ENCODE measurements at places on chromosomes 11 and 22.

GRCh38 chr22:46023558-46023981 is 46.6 kb upstream of the WNT7B start:
- DNase-seq, result no peak

DNA sequence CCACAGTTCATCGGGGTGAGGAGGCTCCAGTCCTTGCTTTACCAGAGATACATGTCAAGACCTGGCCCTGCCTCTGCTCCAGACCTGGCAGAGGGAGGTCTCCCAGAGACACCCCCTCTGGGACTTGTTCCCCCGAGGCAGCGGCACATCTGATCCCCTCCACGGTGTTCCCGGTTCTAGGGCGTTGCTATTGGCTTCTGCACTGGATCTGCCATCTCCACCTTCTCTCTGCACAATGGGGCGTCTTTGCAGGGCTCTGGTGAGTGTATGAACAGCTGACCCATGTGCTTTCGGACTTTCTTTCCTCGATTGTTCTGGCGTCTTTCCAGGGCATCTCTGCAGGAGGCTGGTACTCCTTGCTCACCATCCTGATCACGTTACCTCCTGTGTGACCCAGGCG is 930.4 kb downstream of the TBC1D22A start:
- no peak for DNase-seq

DNA sequence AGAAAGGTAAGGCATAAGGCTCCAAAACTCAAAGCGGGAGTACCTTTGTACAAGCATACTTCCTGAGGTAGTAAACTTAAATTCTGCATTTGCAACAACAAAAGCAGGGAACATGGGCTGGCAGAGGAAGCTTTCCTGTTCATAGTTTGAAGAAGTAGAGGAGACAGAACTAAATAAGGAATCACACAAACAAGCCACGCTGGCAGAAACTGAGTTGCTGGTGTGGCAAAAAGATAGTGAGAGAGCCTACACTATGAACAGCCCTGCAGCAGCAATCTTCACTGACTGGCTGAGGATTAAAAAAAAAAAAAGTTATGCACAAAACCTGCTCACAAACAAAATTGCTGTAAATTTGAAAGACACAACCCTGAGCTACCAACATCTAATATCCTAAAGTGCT is 46.5 kb downstream of the FCHSD2 start:
- DNase-seq, result no peak

DNA sequence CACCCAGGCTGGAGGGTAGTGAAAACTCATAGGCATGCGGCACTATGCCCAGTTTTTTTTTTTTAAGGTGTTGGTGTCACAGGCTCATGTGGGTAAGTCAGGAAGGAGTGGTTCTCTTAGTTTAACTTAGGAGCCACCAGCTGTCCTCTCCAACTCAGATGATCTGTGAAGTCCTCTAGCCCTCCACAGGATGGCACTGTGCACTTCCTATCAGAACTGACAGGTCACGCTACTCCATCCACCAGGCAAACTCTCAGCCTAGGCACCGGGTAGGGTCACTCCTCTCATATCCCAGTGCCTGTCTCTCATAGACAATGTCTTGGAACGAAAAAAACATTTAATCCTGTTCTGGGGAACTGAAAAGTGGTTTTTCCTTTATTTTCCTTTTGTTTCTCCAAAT is 16.5 kb downstream of the NAP1L4 start:
- no peak for DNase-seq

DNA sequence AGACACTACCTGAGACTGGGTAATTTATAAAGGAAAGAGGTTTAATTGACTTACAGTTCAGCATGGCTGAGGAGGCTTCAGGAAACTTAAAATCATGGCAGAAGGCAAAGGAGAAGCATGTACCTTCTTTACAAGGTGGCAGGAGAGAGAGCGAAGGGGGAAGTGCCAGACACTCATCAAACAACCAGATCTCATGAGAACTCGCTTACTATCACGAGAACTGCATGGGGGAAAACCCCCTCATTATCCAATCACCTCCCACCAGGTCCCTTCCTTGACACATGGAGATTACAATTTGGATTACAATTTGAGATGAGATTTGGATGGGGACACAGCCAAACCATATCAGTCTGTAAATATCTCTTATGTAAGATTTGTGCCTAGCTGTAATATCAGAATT is 50.9 kb upstream of the ATXN10 start:
- DNase-seq, result no peak

All from thoracic aorta (tissue), 2 donors.